Naive thymus-derived CD8-positive, alpha-beta T cell (primary cell): ENCODE measurements at places on chromosomes 2 and 18.

- H3K36me3 ChIP-seq, result no peaks in the 10 kb centered on the region
- H3K4me3 ChIP-seq, result no peak overlapping the region
- H3K27me3 ChIP-seq, result no peaks in the 10 kb centered on the region
- no peak overlapping the region for H3K27ac ChIP-seq
- DNase-seq, result no peak
Observed at GRCh38 chr2:62344472-62344871, 148.6 kb downstream of the B3GNT2 start.

DNA sequence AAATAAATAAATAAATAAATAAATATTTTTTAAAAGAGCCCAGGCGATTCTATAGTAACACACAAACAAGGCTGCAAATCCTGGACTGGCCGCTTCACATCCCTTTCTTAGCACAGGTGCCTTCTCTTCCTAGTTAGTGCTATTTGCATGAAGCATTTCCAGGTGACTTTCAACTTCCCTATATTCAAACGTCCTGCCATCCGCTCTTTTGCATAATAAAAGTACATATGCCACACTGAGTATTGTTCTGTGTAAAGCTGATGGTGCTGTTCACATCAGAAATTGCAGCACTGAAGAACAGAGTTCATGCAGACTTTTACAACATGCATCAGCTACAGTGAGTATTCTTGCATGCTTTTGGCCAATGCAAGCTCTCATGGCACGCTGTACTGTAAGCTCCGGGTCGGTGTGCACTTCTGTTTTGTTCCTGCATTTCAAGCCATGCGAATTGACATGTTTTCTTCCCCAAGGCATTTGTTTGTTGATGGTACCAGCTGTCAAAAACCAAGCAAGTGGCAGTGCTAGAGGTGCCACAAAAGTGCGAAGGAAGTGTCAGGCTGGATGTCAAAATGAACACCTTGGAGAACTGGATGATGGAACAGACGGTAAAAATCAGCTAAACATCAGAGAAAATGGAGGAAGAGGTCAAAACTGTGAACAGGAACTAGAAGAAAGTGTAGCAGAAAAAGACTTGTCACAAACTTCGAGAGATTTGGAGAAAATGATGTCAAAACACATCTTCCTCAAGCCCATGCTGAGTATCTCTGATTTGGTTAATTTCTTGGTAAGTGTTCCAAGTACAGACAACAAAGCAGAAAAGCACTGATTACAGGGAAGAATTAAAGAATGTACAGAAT, 25.5 kb upstream of the CEP68 start:
- DNase-seq, result no peak
- H3K4me3 ChIP-seq, result peak overlapping the region; percentile 53
- H3K27ac ChIP-seq, result peak overlapping the region; percentile 83
- no peaks in the 10 kb centered on the region for H3K36me3 ChIP-seq
- no peaks in the 10 kb centered on the region for H3K27me3 ChIP-seq

- H3K4me3 ChIP-seq, result no peak overlapping the region
- H3K27me3 ChIP-seq, result no peaks in the 10 kb centered on the region
- peaks cover 1% of the 10 kb centered on the region for H3K36me3 ChIP-seq
- DNase-seq, result no peak
- H3K4me1 ChIP-seq, result no peaks in the 10 kb centered on the region
Observed at GRCh38 chr2:74944987-74945787, 13.3 kb upstream of the POLE4 start.

GRCh38 chr18:57768537-57769326, 34.4 kb downstream of the ATP8B1 start:
- H3K27me3 ChIP-seq, result no peaks in the 10 kb centered on the region
- H3K4me1 ChIP-seq, result peaks cover 4% of the 10 kb centered on the region
- no peak overlapping the region for H3K27ac ChIP-seq
- no peak overlapping the region for H3K4me3 ChIP-seq

GRCh38 chr2:65495251-65495877, 63.0 kb upstream of the SPRED2 start:
- no peak overlapping the region for H3K4me3 ChIP-seq
- H3K4me1 ChIP-seq, result no peaks in the 10 kb centered on the region
- H3K27me3 ChIP-seq, result peaks cover 6% of the 10 kb centered on the region
- no peaks in the 10 kb centered on the region for H3K36me3 ChIP-seq

DNA sequence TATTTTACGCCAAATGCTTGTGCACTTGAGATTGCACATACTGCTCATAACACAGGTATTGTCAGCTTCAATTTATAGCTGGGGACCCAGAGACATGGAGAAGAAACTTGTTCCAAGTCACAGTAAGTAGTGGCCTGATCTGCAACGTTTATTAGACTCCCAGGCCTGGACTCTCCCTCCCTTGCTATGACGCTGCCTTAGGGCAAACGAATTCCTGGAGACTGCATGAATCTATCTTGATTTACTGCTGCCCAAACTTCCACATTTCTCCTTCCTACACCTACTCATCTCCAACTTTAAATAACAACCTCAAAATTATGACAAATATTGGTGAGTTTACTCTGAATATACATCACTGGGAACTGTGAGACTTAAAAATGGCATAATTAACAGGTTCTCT, 145.1 kb upstream of the CCDC195 start:
- H3K36me3 ChIP-seq, result peaks cover 93% of the 10 kb centered on the region
- DNase-seq, result no peak
- H3K4me3 ChIP-seq, result no peak overlapping the region
- peaks cover 9% of the 10 kb centered on the region for H3K4me1 ChIP-seq
- H3K27ac ChIP-seq, result peak overlapping the region; percentile 39

GRCh38 chr2:14635391-14635871, 2.9 kb downstream of the LRATD1 start:
- H3K4me1 ChIP-seq, result peaks cover 5% of the 10 kb centered on the region
- no peak overlapping the region for H3K4me3 ChIP-seq
- H3K27ac ChIP-seq, result no peak overlapping the region
- no peak for DNase-seq
- H3K27me3 ChIP-seq, result peaks cover 40% of the 10 kb centered on the region
- H3K36me3 ChIP-seq, result no peaks in the 10 kb centered on the region

- H3K4me3 ChIP-seq, result no peak overlapping the region
- no peaks in the 10 kb centered on the region for H3K27me3 ChIP-seq
- H3K27ac ChIP-seq, result no peak overlapping the region
Observed at GRCh38 chr18:79199691-79200374, 130.6 kb downstream of the ATP9B start.

GRCh38 chr2:233051241-233052149, 8.6 kb upstream of the INPP5D start:
- no peak for DNase-seq
- peaks cover 19% of the 10 kb centered on the region for H3K4me1 ChIP-seq
- H3K4me3 ChIP-seq, result no peak overlapping the region
- no peak overlapping the region for H3K27ac ChIP-seq
- peaks cover 2% of the 10 kb centered on the region for H3K36me3 ChIP-seq

DNA sequence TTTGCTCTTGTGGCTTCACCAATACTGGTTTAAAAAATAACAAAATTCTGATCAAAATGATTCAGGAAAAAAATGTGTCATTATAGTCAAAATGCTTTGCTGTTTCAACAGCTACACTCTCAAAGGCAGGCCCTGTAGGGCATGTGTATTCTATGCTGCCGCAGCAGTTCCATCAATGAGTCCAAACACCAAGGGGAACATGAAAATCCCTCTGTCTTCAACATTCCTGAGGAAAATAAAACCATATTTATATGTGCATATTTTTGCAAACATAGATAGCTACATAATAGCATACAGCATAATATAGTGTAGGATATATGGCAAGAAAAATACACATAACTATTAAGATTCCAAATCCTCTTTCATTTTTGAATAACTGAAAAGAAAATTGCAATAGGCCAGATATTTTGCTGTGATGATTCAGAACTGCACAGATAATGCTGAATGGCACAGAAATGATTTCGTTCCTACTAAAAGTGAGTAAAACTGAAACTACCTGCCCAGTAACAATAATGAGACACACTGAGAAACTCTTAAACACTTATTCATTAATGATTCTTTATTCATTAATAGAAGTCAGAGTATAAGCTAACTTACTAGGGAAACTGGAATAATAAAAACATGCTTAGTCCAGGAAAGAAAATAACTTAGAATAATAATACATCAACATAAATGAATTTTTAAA, 343.8 kb downstream of the SUCLG1 start:
- no peak overlapping the region for H3K4me3 ChIP-seq
- no peaks in the 10 kb centered on the region for H3K4me1 ChIP-seq
- no peaks in the 10 kb centered on the region for H3K36me3 ChIP-seq
- DNase-seq, result no peak
- peaks cover 13% of the 10 kb centered on the region for H3K27me3 ChIP-seq

DNA sequence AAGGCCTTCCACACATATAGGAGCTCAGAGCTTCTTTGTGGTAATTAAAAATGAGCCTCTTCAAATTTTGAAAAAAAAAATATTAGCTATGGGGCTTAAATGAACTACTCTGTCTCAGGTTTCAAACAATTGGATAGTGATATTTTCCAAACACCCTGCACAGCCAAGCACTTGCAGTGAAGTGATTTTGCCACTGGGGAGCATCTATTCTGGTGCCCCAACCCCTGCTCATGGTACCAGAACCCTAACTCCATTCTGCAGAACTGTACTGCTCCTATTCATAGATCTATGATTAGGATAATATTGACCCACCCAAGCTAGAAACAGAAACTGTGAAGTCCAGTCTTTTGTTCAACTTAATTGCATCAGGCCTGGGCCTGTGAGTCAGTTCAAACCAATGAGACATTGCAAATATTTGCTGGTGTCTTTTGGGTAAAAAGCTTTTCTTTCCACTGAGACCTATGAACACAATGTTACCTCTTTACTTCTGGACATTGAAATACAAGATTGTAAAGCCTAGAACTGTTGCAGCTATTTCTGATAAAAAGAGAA, 324.0 kb downstream of the GALNT13 start:
- no peaks in the 10 kb centered on the region for H3K36me3 ChIP-seq
- H3K4me1 ChIP-seq, result no peaks in the 10 kb centered on the region
- no peak overlapping the region for H3K27ac ChIP-seq

- no peaks in the 10 kb centered on the region for H3K27me3 ChIP-seq
- no peak for DNase-seq
- no peaks in the 10 kb centered on the region for H3K36me3 ChIP-seq
- no peak within 1 kb of the TSS for H3K27ac ChIP-seq
- no peak within 1 kb of the TSS for H3K4me3 ChIP-seq
- H3K4me1 ChIP-seq, result no peaks in the 10 kb centered on the region
Observed at GRCh38 chr18:9885170-9886004, at the start of gene TXNDC2. Gene TXNDC2, plus strand, starts transcription at chr18:9885973. Its CDS starts 708 bp downstream, at chr18:9886681.

- H3K27me3 ChIP-seq, result no peaks in the 10 kb centered on the region
- H3K36me3 ChIP-seq, result peaks cover 20% of the 10 kb centered on the region
- no peak for DNase-seq
Observed at GRCh38 chr18:77087393-77088141, 45.0 kb downstream of the MBP start.

DNA sequence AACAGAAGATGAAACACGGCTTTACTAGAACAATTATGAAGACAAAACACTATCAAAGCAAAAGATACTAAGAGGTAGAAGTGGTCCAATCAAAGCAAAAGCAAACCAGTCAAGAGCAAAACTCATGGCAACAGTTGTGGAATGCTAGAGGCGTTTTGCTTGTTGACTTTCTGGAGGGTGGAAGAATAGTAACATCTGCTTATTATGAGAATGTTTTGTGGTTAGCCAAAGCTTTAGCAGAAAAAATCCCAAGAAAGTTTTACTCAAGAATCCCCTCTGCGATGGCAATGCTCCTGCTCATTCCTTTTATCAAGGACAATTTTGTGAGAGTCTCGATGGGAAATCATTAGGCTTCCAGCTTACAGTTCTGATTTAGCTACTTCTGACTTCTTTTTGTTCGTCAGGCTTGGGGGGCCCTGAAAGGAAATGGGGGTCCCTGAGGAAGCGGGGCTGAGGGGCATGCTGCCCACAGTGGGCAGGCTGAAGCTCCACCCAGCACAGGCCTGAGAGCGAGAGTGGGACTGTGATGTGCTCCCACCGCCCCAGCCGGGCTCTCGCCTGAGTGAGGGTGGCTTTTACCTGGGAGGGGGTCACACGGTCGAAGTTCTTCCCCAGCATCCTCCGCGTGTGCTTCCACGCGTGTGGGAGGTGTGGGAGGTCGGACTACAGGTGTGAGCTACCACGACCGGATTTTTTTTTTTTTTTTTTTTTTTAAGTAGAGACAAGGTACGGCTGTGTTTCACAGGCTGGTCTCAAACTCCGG, 49.0 kb upstream of the MC4R start:
- no peaks in the 10 kb centered on the region for H3K27me3 ChIP-seq
- H3K4me1 ChIP-seq, result no peaks in the 10 kb centered on the region
- no peak overlapping the region for H3K27ac ChIP-seq
- DNase-seq, result no peak
- no peaks in the 10 kb centered on the region for H3K36me3 ChIP-seq

DNA sequence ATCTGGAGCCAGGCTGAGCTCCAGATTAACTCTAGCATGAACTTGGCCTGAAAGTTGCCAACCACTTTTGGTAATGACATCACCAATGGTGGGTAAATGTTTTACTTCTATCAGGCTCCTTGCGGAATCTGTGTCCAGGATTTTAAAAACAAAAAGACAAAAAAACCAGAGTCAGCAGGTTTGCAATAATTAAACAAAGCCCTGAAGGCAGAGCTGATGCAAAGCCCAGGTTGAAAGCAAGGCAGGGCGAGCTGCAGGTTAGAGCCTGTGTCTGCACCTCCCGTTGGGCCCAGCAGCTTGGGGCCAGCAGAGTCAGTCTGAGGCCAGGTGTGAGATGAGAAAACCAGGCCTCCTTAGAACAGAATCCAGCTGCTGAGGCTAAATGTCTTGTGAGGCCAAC, 29.1 kb upstream of the ALK start:
- H3K27me3 ChIP-seq, result peaks cover 12% of the 10 kb centered on the region
- H3K27ac ChIP-seq, result no peak overlapping the region
- H3K4me3 ChIP-seq, result no peak overlapping the region

GRCh38 chr2:64456293-64456692, 2.3 kb downstream of the LGALSL start:
- no peaks in the 10 kb centered on the region for H3K27me3 ChIP-seq
- H3K4me3 ChIP-seq, result peak overlapping the region; percentile 16
- no peaks in the 10 kb centered on the region for H3K36me3 ChIP-seq
- peaks cover 6% of the 10 kb centered on the region for H3K4me1 ChIP-seq
- DNase-seq, result no peak
- peak overlapping the region; percentile 65 for H3K27ac ChIP-seq

- H3K4me3 ChIP-seq, result no peak overlapping the region
- H3K4me1 ChIP-seq, result no peaks in the 10 kb centered on the region
- peaks cover 2% of the 10 kb centered on the region for H3K36me3 ChIP-seq
- peaks cover 3% of the 10 kb centered on the region for H3K27me3 ChIP-seq
- no peak overlapping the region for H3K27ac ChIP-seq
Observed at GRCh38 chr2:54308186-54308585, 52.2 kb upstream of the TSPYL6 start.

GRCh38 chr2:130966149-130966774, 127.0 kb downstream of the FAM168B start:
- H3K27me3 ChIP-seq, result peaks cover 32% of the 10 kb centered on the region
- H3K4me1 ChIP-seq, result peaks cover 24% of the 10 kb centered on the region
- H3K27ac ChIP-seq, result no peak overlapping the region
- DNase-seq, result no peak

- no peak overlapping the region for H3K27ac ChIP-seq
- H3K4me3 ChIP-seq, result no peak overlapping the region
- DNase-seq, result no peak
- H3K36me3 ChIP-seq, result no peaks in the 10 kb centered on the region
- H3K4me1 ChIP-seq, result no peaks in the 10 kb centered on the region
- H3K27me3 ChIP-seq, result peaks cover 7% of the 10 kb centered on the region
Observed at GRCh38 chr18:56580026-56580425, 58.4 kb downstream of the TXNL1 start.

- no peak for DNase-seq
- no peaks in the 10 kb centered on the region for H3K36me3 ChIP-seq
- peaks cover 1% of the 10 kb centered on the region for H3K4me1 ChIP-seq
- no peak within 1 kb of the TSS for H3K4me3 ChIP-seq
Observed at GRCh38 chr2:166127217-166128155, at the start of gene SCN1A. Gene SCN1A, minus strand, starts transcription at chr2:166128020. Its CDS starts 54,399 bp downstream, at chr2:166073621.

GRCh38 chr2:29799628-29800027, 121.8 kb downstream of the ALK start:
- peaks cover 7% of the 10 kb centered on the region for H3K27me3 ChIP-seq
- no peaks in the 10 kb centered on the region for H3K4me1 ChIP-seq
- no peak for DNase-seq
- H3K36me3 ChIP-seq, result no peaks in the 10 kb centered on the region
- no peak overlapping the region for H3K27ac ChIP-seq
- H3K4me3 ChIP-seq, result no peak overlapping the region
